ENCODE measurements at places on chromosomes 2 and 18.

DNA sequence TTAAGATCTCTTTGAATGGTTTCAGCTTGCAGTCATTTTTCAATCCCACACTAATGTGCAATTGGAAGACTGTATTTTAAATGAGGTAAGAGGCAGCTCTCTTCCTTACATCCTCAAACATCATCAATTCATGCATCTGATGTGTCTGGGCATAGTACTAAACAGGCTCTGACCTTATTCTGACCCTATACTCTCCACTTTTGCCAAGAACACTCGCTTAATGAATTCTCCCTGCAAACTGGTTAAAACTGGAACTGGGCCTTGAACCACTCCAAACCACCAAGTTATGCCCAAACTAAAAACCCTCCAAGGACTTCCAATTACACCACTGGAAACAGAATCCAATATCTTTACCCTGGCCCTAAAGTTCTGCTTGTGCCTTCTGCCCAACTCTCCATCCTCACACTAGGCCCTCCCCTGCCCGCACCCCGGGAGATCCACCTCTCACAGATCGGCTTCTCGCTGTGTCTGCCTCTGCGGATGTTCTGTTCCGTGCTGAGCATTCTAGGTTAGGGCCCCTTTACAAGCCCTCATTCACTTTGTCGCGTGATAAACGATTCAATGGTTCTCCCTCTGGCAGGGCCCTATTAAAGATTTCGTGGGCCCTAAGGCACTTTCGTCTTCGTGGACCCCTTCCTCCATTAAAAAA lies 1.2 kb downstream of the M1AP start:
- DNase-seq, result no peak

DNA sequence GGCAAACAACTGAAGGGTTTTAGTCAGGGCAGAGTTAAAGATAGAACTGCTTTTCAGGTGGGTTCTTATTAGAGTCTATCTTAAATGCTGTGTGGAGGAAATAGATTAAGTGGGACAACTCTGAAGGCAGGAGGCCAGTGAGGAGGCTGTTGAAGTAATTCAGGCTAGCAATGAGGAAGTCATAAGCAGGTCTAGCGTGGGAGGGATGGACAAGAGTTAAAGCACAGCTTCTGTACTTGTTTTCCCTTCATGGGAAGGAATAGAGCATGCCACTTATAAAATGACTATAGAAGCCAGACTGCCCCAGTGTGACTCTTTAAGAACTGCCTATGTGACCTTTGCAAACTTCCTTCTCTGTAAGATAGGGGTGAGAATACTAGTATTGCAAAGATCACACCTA lies 202.0 kb upstream of the LRRTM1 start:
- DNase-seq, result no peak

- DNase-seq, result no peak
Observed at GRCh38 chr2:72330652-72331051, 183.0 kb upstream of the CYP26B1 start.

DNA sequence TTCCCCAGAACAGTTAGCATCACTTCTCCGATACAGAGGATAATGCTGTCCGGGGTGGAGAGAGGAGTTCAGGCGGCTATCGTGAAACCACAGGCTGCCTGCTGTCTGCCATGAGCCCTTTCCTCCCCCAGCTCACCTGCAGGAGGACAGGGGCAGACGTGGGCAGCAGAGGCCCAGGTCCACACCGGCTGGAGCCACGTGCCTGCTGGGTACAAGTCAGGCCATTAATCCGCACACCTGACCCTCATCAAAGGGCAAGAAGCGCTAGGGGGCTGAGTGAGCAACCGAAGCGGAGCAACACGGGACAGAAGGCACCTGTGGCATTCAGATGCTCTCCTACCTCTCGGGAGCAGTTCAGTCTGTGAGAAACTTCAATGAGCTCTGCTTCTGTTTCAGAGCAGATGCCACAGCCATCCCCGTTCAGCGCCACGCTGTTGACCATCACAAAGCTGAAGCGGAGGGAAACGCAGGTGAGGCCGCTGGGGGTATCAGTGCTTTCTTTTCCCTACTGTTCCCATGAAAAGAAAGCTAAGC lies 21.5 kb downstream of the MPPE1 start:
- no peak for DNase-seq

DNA sequence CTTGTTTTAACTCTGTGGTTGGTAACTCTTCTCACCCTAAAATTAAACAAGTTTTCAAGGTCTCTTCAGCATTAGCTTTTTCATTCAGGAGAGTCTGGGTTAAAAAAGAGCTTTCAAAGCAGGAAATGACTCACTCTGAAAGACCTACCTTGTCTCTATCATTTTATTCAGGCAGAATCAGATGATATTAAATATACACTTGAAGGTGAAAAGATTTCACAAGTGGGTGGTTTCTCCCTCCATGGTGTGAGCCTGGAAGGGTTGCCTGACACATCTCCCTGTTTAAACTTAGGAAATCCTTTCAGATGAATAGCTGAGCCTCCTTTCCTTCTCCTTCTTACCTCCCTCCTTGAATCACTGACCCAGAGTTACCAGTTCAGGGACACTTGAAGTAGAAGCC lies 1402.0 kb upstream of the PIK3C3 start:
- no peak for DNase-seq

- no peak for DNase-seq
Observed at GRCh38 chr2:48549972-48550371, 20.0 kb downstream of the STON1 start.

DNA sequence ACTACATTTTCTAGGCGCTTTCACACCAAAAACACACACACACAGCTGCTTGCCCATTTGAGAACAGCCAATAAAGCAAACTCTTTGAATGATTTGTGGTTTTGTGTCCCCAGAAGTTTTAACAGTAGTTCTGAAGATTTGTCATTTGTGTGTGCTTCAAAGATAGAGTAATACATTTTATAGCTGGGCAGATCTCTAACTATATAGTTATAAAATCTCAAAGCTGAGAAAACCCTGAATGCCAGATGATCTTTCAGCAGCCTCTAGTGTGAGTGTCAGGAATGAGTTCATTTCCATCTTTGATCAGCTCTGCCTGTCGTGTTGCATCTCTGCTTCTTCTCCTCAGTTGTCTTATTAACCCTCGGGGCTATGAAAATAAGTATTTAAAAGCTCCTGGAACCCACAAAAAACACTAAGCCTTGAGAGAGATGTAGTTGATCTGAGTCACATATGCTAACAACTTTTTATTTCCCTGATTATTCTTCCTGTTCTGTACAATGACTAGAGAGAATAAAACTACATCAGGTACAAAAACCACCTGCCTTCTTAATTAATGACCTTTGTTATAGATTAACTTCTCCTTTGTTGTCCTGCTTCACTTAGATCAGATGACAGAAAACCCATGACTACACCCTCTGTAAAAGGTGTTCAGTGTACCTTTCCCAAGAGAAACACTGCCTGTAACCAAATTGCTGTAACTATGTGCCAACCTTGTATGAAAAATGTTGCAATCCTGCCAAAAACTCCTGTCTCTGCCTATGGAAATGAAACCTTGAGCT lies 30.0 kb upstream of the SLC3A1 start:
- DNase-seq, result no peak

DNA sequence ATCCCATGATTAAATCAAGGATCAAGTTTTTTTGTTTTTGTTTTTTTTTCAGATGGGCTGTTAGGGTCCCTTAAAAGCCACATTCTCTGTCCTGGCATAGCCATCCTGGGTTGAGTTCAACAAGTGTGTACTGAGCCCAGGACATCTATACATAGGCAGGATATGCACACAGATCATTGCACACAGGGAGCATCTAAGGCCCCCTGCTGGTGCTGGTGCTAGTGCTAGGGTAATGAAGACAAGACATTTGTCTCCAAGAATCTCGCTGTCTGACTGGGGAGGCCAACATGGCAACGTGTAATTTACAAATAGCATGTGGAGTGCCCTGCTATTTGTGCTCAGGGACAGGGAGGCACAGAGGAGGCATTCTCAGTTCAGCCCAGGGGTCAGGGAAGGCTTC lies 124.5 kb downstream of the VAPA start:
- no peak for DNase-seq

DNA sequence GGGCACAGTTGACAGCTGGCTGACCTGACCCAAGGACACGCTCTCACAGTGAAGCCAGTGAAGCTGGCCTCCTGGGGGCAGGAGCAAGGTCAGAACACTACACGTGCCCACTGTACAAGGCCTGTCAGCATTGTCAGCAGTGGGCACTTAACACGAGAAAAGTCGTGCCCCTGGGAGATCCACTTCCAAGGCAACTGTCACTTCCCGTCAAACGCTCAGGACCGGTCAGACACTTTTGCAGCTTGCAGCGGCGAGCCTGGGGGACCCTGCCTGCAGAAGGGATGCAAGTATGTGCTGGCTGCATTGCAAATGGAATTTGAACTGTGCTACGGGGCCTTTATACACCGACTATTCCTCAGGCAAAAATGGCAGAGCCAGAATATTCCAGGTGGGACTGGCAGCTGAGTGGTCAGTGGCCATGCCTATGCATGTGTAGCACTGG lies 176.2 kb downstream of the BCL2 start:
- no peak for DNase-seq

DNA sequence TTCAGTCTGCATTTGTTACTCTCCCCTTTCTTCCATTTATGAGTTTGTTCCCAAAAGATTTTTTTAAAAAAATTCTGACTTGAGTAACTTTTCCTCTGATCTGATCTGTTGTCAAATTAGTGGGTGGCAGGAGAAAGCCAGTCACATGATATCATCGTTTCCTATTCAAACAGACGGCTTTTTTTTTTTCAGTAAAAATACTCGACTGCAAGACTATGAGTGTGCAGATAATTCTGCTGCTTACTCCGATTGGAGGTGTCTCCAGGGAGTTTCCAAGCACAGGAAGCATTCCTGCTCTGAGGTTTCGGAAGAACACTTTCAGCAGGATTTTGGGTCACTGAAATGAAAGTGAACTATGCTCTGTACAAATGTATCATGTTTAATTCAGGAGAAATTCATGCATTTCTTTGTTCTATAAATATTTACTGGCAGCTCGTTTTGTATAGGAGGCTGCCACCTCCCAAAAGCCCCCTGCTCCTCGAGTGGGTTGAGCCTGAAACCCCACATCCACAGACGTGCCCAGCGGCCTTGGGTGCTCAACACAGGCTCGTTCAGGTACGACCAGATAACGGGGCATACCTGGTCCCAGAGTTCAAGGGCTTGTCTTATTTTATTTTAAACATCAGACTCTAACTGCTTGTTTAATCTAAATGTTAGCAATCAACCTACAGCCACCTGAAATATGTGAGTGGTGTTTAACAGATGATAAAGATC lies 126.9 kb upstream of the ZNF516 start:
- DNase-seq, result peak; percentile 49

DNA sequence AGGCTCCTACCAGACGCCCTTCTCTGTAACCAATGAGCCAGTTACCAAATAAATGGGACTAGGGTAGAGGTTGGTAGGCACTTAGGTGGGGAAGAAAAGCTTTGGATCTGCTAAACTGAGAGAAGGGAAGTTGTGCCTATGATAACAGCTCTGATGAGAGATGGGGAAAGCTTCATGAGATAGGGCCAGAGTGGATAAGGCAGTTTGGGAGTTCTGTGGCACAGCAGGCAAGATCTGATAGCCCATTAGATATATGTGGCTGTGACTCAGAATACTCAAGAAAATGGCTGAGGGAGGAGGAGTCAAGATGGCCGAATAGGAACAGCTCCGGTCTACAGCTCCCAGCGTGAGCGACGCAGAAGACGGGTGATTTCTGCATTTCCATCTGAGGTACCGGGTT lies 99.8 kb downstream of the PDE11A start:
- DNase-seq, result no peak

- DNase-seq, result no peak
Observed at GRCh38 chr2:108877506-108877905, 90.9 kb downstream of the CCDC138 start.

DNA sequence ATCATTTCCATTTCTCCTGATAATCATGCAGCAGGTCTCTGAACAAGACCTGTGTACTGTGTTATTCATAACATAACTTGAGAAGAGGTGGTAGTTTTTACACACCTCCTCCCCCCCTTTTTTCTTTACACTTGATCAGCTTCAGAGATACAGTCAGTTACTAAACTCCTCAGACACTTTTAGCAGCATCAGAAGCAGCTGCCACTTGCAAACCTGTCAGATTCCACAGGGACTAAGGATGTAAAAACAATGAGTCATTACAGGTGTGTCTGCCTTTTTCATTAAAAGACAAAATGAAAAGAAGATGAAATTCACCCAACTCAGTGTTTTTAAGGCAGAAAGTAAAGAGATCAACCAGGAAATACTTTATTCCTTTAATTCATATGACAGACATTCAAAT lies 254.0 kb downstream of the NRXN1 start:
- DNase-seq, result no peak

DNA sequence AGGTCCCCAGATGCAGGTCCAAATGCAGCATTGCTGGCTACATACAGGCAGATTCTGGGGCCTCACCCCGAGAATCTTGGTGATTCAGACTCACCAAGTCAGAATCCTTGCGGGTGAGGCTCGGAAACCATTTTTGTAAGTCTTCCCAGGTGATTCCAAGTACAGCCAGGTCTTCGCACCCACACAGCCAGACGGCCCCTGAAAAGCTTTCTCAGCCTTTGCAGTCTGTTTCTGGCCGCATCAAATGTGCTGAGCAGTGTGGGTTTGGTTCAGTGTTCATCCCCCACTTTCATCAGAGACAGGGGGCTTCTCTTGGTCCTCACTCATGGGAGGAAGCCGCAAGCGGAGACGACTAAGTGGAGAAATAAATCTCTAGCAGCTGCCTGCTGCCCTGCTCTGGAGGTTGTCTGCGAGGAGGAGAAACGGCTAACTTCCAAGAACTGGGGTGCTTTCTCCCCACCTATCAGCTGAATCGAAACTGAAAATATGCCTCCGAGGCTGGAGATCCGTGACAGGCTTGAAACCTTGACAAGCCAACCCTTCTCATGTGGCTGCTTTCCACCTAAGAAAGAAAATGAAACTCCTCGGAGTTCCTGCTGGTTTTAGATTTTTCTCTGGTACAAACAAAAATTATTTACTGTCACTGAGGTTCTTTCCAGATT lies 8.9 kb upstream of the TMEM185B start:
- DNase-seq, result no peak

- no peak for DNase-seq
Observed at GRCh38 chr18:3067722-3068121, 54.8 kb upstream of the LPIN2 start.

DNA sequence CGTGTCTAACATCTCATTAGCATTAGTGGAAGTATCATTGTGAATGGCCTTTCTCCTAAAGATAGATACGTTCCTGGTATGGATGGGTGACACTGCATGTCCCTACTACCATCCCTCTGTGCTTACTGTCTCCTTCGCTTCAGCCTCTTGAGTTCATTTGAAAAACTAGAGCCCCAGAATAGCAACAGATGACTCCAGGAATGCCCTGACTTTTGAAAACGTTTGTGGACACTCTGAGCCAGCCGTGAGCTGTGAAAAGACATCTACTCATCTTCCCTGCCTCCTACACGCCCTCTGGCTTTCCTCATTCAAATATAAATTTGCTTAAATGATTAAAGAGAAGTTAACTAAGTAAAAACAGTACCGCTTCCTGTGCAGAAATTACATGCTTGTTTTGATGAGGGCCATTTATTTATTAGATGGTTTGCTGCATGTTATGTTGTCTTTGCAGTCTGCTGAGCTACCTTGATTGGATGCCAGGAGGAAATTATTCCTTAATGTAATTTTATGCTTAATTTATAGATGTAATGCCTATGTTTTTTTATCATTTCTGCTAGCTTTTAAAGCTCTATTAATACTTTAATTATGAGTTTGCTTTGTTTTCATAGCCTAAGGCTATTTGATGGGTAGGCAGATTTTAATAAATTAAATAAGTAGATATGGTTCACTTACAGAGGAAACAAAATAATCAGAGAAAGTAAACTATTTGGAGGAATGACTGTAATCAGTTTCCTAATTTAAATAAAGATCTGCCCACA lies 32.1 kb upstream of the MYO3B start:
- DNase-seq, result no peak

- no peak for DNase-seq
Observed at GRCh38 chr2:120787822-120788700, 52.4 kb downstream of the GLI2 start.

GRCh38 chr18:58535340-58536201 lies 93.3 kb downstream of the ALPK2 start:
- no peak for DNase-seq
